ENCODE measurements at places on chromosomes 6 and 20.
A peak's percentile ranks its signal among the peaks of the same experiment; 100 is the strongest.

DNA sequence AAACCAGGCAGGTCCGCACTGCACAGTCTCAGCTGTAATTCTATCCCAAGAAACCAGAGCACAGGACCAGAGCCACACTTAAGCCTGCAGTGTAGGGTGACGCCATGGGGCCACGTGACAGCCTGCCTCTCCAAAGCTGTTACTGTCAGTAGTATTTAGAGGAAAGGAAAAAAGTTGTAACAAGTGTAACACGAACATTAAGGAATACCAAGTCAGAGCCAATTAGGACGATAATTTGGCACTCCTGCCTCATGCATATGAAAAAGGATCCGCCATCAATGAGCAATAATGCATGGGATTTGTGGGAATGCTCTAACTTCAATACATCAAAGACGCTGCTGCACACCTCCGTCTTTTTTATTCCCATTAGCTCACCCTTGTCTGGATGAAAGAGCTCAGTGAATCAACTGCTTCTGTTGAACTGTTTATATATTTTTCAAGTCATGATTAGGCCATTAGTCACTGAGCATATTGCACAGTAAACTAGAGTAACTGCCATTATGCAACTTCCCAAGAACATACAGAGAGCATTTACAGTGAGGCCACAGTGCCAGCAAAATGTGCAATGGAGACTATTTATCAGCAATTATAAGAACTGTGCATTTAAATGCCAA, 79.9 kb downstream of the ATXN1 start:
- DNase-seq = peak; percentile 54

- peak; percentile 77 for DNase-seq
These were observed 577 bp downstream of the LSM14B start for GRCh38 chr20:62122654-62123449.

- no peak for DNase-seq
These were observed 185.8 kb upstream of the RAB32 start for GRCh38 chr6:146357578-146358430.

- peak; percentile 29 for DNase-seq
These were observed 53.0 kb downstream of the SNAP25 start for GRCh38 chr20:10271494-10272219.

DNA sequence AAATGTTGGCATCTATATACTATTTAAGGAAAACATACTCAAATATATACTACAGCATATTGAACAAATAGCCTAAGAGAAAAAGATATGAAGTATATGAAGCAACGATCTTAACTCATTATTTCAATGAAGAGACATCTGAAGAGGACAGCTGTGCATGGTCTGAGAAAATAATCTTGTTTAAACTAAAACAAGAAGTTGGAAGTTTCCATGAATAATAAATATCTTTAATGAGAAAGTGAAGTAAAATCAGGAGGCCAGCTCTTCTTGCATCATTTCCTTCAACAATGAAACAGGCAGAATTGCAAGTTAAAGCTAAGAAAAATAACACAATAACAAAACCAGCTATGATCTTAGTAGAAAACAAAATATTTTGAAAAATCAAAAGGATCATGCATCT, 1265.4 kb upstream of the MAP3K7 start:
- no peak for DNase-seq

- peak; percentile 40 for DNase-seq
These were observed 104.3 kb downstream of the SLC23A2 start for GRCh38 chr20:4896971-4897497.

GRCh38 chr6:151242420-151242861, 2.7 kb downstream of the AKAP12 start:
- no peak for DNase-seq

DNA sequence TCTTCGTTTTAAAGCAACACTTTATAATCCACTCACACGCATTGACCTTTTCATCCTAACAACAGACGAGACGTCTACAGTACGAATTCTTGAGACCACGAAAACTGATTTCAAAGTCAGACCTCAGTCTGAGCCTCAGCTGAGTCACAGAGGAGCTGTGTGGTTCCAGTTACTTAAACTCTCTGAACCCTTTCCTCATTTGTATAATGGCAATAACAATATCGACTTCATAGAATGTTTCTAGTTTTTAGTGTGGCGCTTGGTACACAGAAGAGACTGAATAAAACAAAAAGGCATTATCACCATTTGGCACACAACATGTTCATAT, 236.9 kb downstream of the ATXN1 start:
- no peak for DNase-seq

DNA sequence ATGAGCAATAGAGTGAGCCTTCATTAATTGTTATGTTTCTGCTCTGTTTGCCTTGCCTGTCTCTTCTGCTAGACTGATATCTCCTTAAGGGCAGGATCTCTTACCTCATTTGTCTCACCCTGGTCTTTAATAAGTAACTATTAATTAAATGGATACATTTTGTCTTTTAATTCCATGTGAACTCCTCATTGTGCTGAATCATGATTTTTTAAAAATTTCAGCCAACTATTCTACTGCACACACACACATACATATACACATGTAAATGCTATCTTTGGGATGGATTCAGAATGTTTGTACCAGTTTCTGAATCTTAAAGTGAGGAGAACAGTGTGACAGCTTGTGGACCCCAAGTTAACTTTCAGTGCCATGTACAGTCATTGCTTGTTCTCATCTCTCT, 731.1 kb upstream of the MAP3K7 start:
- DNase-seq = no peak

DNA sequence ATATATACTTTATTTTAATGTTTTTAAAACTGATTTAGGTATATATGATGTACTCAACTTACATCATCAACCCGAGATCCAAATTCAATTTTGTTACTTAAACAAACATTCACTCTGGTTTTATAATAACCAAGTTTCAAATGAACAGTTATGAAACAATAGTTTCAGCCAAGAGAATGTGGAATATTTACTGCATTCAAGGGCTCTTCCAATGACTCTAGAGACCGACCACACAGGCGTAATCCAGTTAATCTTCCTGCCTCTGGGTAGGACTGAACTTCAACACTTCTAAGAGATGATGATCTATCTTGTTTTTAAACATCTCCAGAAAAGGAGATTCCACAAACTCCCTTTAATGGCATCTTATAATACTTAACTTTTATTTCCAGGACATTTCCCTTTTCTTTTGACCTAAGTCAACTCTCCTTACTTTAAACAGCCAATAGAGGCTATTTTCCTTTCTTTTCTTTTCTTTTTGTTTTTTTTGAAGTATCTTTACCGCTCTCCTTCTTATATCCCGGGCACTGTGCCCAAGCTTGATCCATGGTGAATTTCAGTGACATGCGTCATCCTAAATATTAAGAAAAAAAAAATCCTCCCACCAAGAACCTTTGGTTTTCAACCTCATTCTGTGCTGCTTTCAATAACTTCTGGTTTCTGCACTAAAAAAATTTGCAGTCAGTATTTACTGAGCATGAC, 110.1 kb downstream of the KIF13A start:
- no peak for DNase-seq

DNA sequence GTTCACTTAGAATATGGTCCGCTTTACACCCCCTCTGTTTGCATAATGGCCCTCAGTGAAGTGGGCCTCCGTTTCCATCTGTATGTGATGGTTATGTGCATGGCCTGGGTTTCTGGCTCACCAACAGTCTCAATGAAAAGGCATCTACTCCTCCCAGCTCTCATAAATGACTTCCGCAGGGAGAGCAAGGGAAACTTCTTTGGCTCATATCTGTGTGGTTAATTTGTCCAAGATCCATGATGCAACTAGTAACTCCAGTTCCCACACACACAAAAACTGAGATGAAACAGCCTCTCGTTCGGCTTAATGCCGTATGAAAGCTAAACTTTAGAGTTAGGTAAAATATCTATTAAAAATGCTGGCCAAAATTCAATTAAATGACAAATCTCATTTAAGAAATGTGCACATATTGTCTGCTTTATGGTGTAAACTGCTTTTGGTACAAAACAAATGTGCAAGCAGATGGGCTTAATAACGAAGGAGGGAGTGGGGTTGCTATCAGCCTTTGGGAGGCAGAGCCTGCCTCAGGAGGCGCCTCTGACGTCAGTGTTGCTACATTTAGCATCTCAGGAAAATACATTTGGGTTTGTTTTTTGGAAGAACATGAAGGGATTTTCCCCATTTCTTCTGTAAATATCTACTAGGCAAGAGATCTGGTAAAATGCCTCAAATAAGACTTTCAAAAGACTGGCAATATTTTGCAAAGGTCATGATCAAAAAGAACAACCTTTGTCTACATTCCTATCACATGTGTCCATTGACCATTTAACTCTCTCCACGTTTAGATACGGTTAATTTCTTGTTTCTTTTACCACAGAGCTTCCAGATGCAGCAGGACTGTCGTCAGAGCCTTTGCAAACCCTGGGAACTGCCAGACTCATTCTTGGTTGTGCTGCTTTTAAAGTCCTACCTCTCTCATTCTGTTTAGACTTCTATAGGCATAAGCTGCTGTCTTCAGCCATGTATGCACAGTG, 96.8 kb downstream of the ARMC2 start:
- peak; percentile 42 for DNase-seq
